Activated naive CD4-positive, alpha-beta T cell (primary cell): ENCODE measurements at places on chromosomes 16 and 17.

GRCh38 chr17:13869331-13869940 lies 199.9 kb upstream of the COX10 start:
- no peak for DNase-seq

GRCh38 chr17:69477204-69477902 lies 62.9 kb downstream of the MAP2K6 start:
- no peak for DNase-seq

GRCh38 chr17:73553311-73553710 lies 90.9 kb downstream of the SDK2 start:
- DNase-seq, result no peak

- no peak for DNase-seq
Observed at GRCh38 chr16:84358601-84359295, 9.6 kb upstream of the ATP2C2 start.

- no peak for DNase-seq
Observed at GRCh38 chr16:53646506-53646905, 57.2 kb downstream of the RPGRIP1L start.

DNA sequence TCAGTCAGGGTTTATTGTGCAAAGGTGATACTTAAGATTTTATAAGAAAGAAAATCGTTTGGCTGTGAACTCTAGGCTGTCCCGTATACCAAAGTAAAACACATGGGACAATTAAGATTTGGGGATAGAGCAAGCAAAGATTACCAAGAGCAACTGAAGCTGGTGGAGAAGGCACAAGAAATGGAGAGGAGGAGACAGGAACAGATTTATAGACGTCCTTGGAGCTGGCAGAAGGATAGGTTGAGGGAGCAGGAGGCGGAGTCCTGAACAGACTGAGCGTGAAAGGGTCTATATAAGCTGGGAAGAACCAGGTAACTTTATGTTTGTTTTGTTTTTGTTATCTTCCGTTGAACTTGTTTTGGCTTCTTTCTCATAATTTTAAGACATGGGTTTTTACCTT lies 3.8 kb downstream of the TNRC6C start:
- no peak for DNase-seq

GRCh38 chr17:79977161-79977631 lies 58.5 kb downstream of the TBC1D16 start:
- no peak for DNase-seq

DNA sequence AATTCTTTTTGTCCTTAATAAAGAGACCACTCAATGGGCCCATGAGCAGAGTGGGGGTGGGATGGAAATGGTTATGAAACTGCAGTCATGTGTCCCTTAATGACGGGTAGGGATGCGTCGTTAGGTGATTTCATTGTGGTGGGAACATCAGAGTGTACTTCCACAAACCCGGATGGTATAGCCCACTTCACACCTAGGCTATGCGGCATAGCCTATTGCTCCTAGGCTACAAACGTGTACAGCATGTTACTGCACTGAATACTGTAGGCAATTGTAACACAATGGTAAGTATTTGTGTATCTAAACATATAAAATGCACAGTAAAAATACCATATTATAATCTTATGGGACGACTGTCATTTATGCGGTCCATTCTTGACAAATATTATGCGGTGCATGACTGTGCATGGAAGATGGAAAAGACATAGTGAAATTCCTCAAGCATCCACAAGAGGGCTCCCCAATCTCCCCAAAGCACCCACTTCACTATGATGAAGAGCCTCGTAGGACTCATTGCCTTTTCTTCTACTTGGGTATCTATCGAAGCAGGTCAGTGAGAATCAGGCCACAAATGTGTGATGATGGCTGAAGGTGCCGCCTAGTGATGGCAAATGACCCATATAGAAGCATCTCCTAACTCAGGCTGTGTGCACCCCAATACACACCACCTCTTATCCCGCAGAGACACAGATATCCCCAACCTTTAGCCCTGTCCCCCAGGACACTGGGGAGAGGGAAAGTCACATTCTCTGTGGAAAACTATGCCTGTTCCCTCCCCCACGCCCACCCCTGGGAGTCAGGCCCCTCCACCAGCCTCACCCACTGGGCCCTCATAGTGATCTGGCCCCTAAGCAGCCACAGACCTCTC lies 43.5 kb downstream of the TBX21 start:
- no peak for DNase-seq

DNA sequence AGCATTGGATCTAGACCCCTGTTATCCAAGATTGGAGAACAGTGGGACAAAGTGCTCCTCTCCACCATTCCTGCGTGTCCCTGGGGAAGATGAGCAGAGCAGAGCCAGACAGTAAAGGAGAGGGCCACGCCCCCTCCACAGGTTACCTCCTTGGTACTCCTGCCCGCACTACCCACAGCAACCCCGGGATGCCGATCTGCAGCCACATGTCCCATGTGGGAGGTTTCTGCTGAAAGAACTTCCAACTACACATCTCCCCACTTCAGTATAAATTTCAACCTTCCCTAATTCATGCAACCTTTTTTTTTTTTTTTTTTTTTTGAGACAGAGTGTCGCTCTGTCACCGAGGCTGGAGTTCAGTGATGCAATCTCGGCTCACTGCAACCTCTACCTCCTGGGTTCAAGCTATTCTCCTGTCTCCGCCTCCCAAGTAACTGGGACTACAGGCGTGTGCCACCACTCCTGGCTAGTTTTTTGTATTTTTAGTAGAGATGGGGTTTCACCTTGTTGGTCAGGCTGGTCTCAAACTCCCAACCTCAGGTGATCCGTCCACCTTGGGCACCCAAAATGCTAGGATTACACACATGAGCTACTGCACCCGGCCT lies 2.3 kb downstream of the RAB37 start:
- DNase-seq, result no peak

- DNase-seq, result no peak
Observed at GRCh38 chr16:49930841-49931240, 74.9 kb upstream of the ZNF423 start.

DNA sequence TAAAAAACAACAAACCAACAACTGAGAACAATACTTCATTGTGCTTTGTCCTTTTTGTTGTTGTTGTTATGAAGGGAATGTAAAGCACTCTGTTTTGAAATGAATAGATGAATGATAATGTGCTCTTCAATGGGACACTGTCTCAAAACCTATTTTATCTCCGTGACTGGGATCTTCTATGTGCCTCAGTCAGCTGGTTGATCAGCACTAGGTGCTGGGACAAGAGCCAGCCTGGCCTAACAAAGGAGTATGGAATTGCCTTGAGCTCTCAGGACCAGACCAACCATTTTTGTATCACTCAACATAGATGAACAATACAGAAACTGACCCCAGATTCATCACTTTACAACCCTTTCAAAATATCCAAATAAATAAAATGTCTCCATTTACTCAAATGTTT lies 440.2 kb downstream of the KCNJ2 start:
- DNase-seq, result no peak

DNA sequence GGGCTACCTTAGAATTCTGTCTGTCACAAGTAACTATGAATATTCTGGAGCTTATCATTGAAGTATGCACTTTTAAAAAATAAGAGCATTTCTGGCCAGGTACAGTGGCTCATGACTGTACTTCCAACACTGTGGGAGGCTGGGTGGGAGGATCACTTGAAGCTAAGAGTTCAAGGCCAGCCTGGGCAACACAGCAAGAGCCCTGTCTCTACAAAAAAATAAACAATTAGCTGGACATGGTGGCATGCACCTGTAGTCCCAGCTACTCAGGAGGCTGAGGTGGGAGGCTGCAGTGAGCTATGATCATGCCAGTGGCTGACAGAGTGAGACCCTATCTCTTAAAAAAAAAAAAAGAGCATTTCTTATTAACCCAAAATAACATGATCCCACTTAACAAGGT lies 60.0 kb upstream of the BRD7 start:
- DNase-seq, result no peak

DNA sequence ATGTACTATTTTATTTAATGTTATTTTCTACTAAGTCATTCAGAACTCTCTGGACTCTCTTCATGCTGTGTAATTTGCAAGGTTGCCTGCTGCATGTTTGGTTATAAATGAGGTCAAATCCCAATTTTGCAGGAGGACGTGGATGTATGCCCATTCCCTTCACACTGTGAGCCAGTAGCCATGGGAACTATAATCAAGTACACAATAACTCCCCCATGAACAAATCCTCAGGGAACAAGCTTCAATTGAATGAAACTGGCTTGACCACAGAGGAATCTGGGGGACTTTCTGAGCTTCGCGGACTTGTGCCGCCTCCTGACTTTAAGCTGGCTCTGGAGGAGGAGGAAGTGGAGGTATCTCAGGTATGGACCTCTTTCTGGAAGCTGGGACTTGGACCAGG lies 14.6 kb upstream of the KCTD13 start:
- no peak for DNase-seq

- no peak for DNase-seq
Observed at GRCh38 chr16:18836702-18837101, 35.4 kb upstream of the ARL6IP1 start.

DNA sequence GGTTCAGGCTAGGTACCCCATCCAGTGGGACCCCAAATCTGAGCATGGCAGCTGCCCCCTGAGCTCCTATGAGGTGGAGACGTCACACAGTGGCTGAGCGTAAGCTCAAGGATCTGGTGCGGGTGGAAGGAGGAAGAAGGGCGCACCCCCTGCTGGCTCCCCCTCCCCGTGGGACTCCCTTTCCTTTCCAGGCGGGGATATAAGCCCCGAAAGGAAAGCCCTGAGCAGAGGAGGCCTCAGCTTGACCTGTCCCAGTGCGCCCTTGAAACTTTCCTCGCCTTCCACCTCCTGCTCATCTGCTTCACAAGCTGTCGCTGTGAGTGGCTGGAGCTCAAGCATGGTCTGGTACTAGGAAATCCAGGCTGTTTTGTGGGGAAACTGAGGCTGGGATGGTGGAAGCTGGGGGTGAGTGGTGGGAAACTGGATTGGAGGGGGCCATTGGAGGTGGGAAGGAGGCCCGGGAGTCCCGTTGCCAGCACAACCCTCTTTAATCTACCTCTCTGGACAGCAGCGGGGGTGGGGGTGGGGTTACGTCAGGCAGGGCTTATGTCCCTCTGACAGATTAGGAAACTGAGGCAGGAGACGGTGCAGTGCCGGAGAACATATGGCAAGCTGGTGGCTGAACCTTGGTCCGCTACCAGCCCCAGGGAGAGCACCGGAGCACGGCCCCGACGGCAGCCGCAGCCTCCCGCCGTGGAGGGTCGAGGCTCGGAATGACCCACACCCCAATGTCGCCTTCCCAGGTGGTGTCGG lies 92.3 kb upstream of the TMEM97 start:
- no peak for DNase-seq
